Amniotic epithelial cell (primary cell): ENCODE measurements at places on chromosomes 3 and 15.

GRCh38 chr15:31488437-31489204, 162.0 kb downstream of the KLF13 start:
- peak; percentile 85 for DNase-seq

DNA sequence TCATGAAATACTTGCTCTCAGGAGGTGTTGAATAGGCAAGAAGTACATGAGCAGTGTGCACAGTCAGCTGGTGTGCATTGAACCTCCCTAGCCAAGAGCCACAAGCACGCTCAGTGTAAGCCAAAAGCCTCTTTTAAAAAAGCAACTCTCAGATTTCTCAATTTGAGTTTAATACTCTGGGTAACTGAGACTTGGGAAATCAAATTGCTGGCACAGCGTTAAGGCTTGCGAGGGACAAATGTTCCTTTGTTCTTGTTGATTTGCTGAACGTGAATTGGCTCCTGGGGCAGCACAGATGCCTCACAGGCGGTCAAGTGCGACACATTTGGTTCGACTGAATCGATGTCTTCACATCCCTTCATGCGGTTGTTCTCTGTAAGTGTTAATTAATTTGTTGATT, at the start of gene FAM240A:
Gene FAM240A, plus strand, starts transcription at position 202 of the 400 bp plus-strand sequence. Its CDS starts 159 bp downstream, at position 361.
- DNase-seq, result no peak

- no peak for DNase-seq
These were observed 100.1 kb upstream of the LPP start for GRCh38 chr3:188053710-188054380.

- no peak for DNase-seq
These were observed 5.9 kb upstream of the MLF1 start for GRCh38 chr3:158565076-158565475.

- DNase-seq, result no peak
These were observed 1033.7 kb downstream of the ROBO1 start for GRCh38 chr3:78734048-78734637.

GRCh38 chr3:186525369-186526255, 18.6 kb downstream of the CRYGS start:
- no peak for DNase-seq

DNA sequence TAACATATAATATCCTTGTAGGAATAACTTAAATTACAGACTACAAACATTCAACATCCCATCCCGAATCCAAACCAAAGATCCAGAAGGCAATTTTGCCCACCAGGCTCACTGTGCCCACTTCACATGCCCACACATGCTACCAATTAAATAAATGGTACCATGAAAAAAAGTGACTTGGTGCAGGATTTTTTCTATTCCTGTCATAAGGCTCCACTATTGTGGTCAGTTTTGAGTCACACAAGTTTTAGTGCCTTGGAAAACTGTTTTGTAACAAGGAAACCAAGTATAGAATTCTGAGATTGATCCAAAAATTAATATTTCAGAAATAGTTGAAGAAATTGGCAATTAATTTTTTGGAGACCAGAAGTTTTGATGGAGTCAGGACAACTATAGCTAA, 470.1 kb upstream of the THBS1 start:
- no peak for DNase-seq

- DNase-seq, result no peak
These were observed 49.0 kb downstream of the DZIP1L start for GRCh38 chr3:138066383-138066782.

- no peak for DNase-seq
These were observed 21.0 kb upstream of the PCSK6 start for GRCh38 chr15:101510212-101511197.

DNA sequence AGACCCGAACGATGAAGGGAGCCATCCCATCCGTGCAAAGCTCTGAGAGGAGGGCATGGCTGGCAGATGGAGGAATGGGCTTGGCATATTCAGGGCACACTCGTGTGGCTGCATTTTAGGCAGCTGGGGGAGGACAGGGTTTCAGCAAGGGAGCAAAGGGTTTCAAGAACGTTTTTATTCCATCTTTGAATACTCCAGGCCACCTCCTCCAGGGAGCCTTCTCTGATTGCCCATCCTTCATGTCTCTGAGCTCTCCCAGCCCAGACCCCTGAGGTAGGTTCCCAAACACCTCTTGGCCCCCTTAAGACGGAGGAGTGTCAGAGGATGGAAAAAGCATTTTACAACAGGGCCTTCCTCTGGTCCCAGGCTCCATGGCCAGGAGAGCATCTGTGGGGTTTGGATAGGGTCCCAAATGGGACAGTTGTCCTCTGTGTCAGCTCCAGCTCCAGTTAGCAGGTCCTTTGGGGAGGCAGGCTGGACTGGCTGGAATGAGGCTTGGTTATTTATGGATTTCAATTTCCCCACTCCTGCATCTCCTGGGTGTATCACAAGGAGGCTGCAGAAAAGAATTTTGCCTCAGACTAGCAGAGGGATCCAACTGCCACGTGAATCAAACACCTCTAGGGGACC, 17.7 kb upstream of the SLC6A1 start:
- no peak for DNase-seq

DNA sequence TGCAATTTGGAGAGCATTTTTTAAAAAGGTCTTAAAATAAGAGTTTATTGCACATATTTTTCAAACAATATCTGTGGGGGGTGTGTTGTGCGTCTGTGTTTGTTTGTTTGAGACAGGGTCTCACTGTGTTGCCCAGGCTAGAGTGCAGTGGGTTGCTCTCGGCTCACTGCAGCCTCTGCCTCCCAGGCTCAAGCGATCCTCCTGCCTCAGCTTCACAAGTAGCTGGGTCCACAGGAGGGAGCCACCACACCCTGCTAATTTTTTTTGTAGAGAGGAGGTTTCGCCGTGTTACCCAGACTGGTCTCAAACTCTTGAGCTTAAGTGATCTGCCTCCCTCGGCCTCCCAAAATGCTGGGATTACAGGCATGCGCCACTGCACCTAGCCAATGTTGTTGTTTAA, 2.7 kb downstream of the MLF1 start:
- no peak for DNase-seq

DNA sequence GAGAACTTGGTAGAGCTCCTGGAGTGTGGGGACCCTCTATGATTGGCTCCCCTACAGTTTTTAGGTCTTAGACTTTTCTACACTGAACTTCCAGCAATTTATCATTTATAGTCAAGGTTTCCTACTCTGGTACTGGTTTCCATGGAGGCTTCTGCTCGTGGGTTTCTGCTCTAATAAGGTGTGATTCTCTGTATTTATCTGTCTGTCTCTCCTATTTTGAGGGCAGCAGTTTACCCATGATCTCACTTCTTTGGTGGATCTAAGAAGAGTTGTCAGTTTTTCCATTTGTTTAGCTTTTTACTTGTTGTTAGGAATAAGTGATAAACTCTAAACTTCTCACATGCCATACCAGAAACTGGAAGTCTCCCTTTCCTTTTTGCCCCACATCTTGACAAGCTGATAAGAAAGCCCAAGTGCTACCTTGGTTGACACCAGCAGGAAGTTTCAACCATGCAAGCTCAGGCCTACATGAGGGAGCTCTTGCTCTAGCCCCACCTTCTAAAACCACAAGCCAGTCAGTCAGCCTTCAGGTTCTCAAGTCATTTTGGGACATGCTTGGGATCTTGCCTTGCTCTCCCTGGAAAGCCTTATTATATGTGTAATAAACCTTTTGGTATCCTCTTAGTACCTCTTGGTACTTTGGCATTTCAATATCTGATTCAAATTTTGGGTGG, 10.0 kb downstream of the TIMMDC1 start:
- DNase-seq, result no peak

GRCh38 chr3:107676469-107677309, 153.9 kb downstream of the BBX start:
- peak; percentile 44 for DNase-seq

DNA sequence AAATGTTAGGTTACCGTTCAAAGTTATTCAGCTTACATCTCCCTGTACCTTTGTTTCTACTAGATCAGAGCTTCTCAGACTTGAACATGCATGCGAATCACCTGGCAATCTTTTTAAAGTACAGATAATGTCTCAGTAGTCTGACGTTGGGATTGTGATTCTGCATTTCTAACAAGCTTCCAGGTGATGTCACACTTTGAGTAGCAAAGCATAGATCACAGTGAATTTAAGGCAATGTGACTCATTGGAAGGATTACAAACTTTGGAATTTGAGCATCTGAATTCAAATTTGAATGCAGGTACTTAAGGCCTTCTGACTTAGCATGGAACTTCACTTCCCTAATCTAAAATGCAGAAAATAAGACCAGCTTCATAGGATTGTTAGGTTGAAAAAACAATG, 10.8 kb upstream of the ZMAT3 start:
- DNase-seq, result peak; percentile 30

DNA sequence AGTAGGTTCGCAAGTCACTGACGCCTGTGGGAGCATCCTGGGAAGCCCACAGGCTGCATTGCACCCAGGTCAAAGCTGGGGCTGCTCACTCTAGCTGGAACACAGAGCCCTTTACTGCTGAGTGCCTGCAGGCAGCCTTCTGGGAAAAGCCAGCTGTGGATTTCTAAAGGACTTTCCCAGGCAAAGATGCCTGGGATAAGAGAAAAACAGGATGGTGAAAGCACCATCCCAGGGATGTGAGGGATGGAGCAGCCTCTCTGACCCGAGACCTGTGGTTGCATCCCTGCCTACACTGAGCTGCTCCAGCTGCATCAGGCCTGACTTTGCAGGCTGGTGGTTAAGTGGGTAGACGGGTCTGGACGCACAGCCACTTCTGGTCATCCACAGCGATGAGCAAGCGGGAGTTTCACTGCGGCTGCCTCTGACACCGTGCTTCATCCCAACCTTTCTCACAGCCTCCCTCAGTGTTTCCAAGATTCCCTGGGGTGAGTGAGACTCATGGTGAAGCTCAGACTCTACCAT, 52.5 kb upstream of the AMOTL2 start:
- DNase-seq, result peak; percentile 83

DNA sequence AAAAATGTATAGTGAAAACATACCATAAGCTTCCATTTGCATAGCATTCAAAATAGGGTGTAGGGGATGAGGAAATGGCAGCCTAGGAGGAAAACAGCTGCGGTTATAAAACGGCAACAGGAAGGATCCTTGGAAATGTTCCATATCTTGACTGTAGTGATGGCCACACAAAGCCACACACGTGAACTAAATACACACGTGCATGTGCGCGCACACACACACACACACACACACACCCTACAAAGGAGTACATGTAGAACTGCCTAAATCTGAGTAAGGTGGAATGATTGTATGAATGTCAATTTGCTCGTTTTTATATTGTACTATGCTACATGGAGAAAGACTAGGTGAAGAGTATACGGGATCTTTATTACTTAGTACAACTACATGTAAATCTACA, 3.9 kb upstream of the IREB2 start:
- DNase-seq, result no peak

DNA sequence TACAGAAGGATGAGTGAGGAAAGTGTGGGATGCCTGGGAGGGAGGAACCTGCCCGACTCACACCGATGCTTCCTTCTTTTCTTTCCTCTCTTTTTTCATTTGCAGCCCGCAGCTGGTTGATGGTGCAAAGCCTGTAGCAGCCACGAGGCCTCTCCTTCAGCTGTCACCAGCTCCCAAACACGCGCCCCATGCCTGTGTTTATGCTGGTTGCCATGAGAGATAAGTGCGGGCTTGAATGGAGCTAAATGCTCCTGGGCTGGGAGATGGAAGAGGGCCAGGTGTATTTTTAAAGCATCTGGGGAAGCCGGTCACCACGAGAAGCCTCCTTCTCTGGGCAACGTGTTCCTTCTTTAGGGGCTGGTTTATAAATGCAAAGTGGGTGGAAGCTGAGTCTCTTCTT, 9.3 kb downstream of the COLQ start:
- no peak for DNase-seq

GRCh38 chr3:101184111-101184510, 136.3 kb downstream of the IMPG2 start:
- DNase-seq, result peak; percentile 22

DNA sequence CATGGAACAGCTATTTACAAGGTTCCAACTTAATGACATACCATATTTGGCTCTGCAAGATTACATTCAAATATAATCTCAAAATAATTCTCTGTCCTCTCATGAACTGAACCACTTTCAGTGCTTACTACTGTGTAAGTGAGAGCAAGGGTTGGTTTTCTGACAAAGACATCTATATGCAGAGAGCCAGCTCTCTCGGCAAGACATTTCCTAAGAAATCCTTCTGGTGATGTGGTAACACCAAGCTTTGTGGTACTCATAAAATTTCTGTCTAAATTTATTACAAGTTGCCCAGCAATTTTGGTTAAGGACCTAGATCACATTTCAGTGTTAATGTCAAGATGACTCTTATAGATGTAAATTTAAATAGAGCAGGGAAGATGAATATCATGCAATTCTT, 184.9 kb downstream of the GAP43 start:
- DNase-seq, result no peak

- no peak for DNase-seq
These were observed 7.6 kb downstream of the CA12 start for GRCh38 chr15:63373866-63374548.

DNA sequence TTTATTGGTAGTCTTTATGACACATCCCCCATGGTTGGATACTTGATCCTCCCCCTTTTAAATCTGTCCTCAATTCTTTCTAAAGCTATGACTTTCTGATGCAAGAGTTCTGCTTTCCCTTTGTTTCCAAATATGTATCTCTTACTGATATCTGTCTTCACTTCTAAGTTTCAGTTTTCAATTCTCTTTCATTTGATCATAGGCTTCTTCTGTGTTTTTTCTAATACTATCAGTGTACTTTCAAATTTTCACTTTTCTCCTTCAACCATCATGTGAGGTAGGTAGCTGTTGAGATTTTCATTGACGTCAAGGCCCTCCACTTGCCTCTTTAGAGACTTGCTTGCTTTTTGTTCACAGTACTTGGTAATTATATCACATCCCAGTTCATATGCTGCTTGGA, 436.5 kb downstream of the CNTN4 start:
- no peak for DNase-seq

GRCh38 chr3:32239307-32240158, 1.1 kb downstream of the CMTM8 start:
- no peak for DNase-seq

GRCh38 chr3:13137941-13138832, 65.0 kb upstream of the IQSEC1 start:
- no peak for DNase-seq

GRCh38 chr3:41175365-41175764, 23.9 kb upstream of the CTNNB1 start:
- DNase-seq, result no peak

- DNase-seq, result no peak
These were observed 158.4 kb downstream of the TIGIT start for GRCh38 chr3:114452256-114452655.

GRCh38 chr15:78457101-78457500, 19.1 kb downstream of the IREB2 start:
- DNase-seq, result peak; percentile 96

- DNase-seq, result no peak
These were observed 336.1 kb upstream of the THBS1 start for GRCh38 chr15:39244776-39245175.

- DNase-seq, result no peak
These were observed 604 bp downstream of the KCTD6 start for GRCh38 chr3:58492494-58492905.

DNA sequence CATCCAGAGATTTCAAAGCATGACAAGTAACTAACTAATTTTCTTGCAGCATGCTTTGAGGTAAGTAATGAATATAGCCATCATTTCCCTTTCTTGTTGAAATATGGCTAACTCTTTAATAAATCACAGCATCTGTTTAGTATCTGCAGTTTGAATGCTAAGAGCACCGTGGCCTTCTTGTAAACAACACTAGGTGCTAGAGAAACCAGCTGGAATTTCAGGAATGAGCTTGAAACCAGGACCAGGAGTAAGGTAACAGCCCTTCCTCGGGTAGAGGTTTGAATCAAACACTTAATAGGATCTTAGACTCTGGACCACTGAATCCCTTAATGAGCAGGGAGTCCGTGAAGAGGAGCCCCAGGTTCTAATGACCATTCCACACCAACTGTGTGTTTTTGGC, 13.6 kb downstream of the CALML4 start:
- peak; percentile 44 for DNase-seq
